ENCODE measurements at places on chromosomes 3 and 15.
A peak's percentile ranks its signal among the peaks of the same experiment; 100 is the strongest.

GRCh38 chr3:64832098-64832497, 144.3 kb upstream of the ADAMTS9 start:
- no peak for DNase-seq

- DNase-seq, result peak; percentile 27
Observed at GRCh38 chr3:110419601-110420000, 652.0 kb upstream of the NECTIN3 start.

GRCh38 chr3:11774296-11774877, 72.3 kb downstream of the TAMM41 start:
- DNase-seq, result peak; percentile 57

DNA sequence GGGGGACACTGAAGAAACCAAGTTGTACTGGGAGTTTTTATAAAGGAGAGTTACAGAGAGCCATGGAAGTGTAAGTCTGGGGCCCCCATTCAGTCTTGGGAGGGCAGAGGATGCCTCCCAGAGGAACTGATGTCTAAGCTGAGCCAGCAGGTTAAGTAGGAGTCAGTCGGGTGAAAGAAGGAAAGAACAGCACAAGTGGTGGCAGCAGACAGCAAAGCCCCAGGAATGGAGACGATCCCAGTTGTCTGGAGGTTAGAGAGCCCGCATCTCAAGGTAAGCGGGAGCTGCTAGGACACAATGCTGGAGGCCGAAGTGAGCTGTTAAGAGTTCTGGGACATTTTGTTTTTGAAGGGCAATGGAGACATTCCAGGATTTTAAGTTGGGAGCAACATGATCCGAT, 88.8 kb downstream of the TAMM41 start:
- DNase-seq, result no peak

GRCh38 chr3:175606650-175607318, 747.6 kb downstream of the NAALADL2 start:
- DNase-seq, result peak; percentile 2

DNA sequence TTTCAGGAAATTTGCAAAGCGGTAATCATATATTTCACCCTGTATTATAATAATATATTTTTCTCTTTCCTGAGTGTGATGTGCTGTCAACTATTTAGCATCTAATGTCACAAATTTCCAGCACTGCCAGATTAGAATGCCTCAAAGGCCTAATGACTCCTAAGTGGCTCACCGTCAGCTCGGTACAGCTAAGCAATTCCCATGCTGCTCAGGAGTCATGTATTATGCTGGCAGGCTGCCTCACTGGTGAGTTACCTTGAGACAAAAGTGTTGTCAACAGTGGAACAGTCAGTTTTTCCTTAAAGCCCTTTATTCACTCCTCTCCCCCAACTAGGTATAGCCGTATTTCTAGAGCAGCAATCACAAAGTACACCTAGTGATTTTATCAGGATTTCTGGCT, 83.6 kb downstream of the NSUN3 start:
- DNase-seq, result no peak

GRCh38 chr3:48280881-48281280, 40.0 kb downstream of the ZNF589 start:
- no peak for DNase-seq

DNA sequence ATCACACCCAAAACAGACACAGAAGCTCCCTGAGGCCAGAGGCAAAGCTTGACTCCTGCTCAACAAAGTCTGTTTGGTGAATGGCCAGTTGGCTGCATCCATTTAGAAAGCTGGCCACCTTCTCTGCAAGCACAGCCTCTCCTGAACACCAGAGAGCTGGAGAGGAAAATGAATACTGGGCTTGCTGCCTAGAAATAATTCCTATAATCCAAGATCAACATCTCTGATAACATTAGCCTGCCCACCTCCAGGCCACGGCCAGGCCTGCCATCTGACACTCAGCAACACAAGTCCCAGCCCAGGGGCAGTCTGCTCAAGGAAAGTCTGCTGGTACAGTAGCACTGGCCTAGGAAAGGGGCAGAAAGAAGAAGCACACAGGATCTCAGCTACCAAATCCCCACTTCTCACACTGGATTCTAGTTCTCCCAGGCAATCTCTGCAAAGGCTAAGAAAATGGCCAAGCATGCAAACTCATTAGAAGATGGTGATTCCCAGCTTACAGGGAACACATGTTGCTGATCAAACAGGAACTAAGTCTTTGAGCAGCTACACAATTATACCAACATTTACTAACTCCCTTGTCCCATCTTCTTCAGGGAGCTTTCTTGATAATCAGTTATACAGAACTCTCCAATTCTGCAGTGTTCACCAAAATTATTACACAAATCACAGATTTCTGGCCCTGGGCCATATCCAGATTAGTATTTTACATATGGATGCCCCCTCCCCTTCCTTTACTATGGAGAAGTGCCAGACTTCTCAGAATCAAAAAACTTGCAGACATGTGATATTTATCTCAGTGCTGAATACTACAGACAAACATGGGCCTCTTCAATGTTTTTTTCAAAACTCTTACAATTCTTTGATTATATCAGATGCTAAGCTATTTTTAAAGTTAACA, 9.9 kb downstream of the TBC1D2B start:
- DNase-seq, result no peak

- peak; percentile 48 for DNase-seq
Observed at GRCh38 chr3:124467980-124468902, 262.0 kb upstream of the UMPS start.

GRCh38 chr15:48566668-48567067, 78.8 kb downstream of the FBN1 start:
- DNase-seq, result peak; percentile 88

DNA sequence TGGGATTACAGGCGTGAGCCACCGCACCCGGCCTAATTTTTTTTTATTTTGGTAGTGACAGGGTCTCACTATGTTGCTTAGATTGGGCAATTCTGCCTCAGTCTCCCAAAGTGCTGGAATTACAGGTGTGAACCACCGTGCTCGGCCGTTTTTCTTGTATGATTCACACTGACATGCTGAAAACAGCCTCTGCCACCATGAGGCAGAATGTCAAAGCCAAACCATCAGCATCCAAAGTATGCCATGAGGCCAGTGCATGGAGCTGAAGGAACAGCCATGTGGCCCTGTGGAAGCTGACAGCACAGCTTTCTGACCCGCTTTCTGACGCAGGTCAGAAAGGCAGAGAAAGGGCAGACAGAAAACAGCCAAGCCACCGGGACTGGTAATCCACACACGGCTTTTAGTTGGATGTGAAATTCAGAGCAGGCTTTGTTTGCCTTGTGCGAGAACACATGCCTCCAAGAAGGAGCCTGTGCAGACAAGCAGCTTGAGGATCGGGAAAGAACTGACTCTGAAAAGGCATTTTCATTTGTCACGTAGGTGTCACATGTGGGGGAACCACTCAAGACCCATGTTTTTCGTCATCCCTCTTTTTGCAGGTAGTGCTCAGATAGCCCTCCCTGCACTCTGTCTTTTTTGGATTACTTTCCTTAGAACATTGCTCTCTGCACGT, 25.1 kb downstream of the XYLB start:
- DNase-seq, result no peak

DNA sequence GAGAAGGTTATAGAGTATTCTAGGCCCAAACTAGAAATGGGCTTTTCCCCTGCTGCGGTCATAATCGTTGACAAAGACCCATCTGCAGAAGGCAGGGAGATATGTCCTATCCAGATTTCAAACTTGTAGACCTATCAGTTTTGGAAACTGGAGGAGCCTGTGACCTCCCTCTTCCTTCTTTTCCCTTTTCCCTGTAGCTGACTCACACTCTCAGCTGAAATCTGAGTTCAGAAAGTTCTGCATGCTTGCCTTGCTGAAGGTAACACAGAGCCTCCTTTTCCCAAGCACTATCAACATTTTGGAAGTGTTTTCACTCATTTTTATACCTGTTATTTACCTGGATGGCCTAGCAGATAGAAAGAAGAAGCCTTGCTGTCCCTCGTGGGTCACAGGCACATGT, 59.1 kb upstream of the PSMD6 start:
- DNase-seq, result no peak

- DNase-seq, result no peak
Observed at GRCh38 chr3:60076331-60076730, 1026.5 kb upstream of the CFAP20DC start.

DNA sequence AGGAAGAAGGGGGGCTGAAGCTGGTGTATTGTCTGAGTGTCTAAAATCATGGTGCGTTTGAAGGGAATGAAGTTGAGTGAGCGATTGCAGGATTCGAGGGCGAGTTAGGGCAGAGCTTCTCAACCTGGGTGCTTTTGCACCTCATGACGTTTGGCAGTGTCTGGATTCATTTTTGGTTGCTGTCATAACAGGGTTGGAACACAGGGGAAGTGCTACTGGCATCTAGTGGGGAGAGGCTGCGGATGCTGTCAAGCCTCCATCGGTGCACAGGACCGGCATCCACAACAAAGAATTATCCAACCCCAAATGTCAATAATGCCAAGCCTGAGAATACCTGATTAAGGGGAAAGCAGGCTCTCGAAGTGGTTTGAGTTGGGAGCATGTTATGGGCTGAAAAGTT, 120.0 kb downstream of the SLCO3A1 start:
- DNase-seq, result no peak

GRCh38 chr15:82830427-82831173, 21.2 kb downstream of the WHAMM start:
- no peak for DNase-seq

DNA sequence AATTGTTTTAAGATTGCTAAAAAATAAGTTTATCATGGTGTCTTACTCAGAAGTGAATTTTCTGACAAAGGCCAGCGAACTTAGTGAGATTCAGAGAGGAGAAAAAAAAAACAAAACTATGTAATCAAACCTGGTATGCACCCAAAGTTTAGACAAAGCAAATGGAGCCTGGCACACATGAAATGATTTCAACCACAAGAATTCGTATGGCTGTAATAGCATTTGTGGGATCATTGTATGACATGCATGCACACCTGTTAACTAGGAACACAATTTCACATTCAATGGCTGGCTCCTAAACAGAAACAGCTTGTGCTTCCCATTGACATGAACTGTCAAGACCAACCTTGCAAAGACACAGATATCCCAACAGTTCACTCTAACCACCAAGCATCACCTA, 94.6 kb downstream of the ZIC4 start:
- no peak for DNase-seq

DNA sequence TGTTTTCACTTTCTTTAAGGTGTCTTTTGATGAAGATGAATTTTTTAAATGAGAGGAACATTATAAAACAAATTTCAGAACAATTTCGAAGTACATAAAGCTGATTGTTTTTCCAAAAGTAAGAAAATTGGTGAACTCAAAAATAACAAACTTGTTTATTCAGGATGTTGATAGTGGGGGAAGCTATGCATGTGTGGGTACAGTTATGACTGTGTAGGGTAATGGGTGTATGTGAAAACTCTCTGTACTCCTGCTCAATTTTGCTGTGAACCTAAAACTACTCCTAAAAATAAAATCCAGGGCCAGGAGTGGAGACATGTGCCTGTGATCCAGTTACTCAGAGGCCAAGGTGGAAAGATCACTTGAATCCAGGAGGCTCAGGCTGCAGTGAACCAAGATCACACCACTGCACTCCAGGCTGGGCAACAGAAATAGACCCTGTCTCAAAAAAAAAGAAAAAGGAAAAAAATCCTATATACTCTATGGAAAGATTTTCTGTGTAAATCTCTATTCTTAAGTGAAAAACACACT, 37.2 kb downstream of the PIK3CB start:
- no peak for DNase-seq

- DNase-seq, result no peak
Observed at GRCh38 chr3:151351648-151352047, 22.3 kb upstream of the P2RY13 start.

DNA sequence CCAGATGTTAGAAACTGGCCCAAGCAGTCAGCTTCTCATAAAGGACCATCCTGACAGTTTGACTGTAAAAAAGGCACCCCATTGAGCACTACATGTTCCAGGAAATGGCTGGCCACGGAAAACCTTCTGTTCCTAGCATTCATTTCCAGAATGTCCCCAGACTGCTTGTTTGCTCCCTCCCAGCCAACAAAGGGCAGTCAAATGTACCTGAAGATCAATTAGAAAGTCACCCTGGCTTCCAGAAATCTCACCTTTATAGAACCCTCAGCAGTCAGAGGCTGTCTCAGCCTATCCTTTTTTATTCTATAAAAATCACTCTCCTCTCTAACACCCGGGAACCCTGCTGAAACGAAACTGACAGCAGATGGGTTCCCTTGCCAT, 784 bp upstream of the SAMMSON start:
- no peak for DNase-seq

DNA sequence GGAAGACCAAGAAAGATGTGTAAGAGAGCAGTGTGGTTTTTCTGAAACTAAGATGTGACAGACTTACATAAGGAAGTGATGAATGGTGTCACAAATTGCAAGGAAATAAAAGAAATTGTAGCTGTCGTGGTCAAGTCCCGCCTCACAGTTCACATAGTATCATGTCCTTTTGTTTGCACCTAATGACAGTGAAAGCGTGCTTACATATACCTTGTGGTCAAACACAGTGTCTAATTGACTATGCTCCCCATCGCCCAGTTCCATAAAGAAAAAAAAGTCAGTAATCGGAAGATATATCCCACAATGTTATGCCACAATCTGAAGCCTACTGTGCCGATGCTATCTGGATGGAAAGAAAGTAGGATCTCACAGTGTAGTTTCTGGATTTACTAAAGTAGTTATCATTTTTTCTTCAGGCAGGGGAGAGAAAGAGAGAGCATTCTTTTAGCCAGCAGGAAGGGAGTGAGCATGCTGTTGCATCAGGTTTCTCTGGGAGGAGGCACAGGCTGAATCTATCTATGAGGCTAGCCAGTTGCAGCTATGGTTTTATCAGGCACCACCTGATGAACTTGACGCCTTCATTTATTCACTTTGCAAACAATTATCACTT, 9.8 kb upstream of the PLSCR1 start:
- peak; percentile 44 for DNase-seq

GRCh38 chr3:152307829-152308474, 39.2 kb downstream of the MBNL1 start:
- no peak for DNase-seq

DNA sequence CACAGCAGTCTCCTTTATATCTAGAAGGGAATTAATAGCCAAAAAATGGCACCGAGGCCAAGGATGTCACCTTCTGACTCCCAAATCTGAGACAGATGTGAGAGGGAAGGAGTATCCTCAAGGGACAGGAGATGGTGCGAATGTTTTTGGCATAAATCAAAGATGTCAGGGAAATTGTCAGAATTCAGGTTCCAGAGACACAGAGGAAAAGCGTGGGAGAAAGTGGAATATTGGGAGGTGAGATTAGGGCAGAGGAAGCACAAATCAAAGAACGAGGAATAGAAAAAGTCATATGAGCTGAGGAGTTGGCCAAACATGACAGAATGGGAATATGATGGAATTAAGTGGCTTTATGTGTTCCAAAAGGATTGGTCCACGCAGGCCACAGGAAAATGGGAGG, 6.0 kb downstream of the CCR5AS start:
- no peak for DNase-seq

- DNase-seq, result no peak
Observed at GRCh38 chr15:85623315-85624049, 171.2 kb downstream of the KLHL25 start.

Measured in fibroblast of pulmonary artery (primary cell).